ENCODE measurements at places on chromosomes 5 and 9.
A peak's percentile ranks its signal among the peaks of the same experiment; 100 is the strongest.

DNA sequence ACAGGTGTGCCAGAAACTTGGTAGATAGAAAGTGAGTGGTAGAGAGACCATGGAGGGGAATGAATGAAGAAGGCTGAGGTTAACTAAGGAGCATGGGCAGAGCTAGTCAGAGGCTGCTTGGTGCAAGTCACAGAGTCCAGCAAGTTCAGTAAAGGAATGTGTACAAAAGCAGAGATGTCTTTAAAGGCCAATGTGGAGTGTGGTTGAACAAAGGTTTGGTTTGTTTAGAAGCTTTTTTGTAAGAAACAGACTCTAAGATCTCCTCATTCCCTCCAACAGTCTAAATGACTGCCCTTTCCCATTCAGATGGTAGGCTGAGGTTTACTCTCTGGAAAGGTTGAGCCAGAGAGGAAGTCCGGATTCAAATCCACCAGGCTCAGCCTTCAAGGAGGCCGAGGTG is 84.2 kb downstream of the TNC start:
- peaks cover 4% of the 10 kb centered on the region for H3K27me3 ChIP-seq
- H3K4me1 ChIP-seq: peaks cover 16% of the 10 kb centered on the region
- no peak overlapping the region for H3K4me3 ChIP-seq
- H3K36me3 ChIP-seq: no peaks in the 10 kb centered on the region

DNA sequence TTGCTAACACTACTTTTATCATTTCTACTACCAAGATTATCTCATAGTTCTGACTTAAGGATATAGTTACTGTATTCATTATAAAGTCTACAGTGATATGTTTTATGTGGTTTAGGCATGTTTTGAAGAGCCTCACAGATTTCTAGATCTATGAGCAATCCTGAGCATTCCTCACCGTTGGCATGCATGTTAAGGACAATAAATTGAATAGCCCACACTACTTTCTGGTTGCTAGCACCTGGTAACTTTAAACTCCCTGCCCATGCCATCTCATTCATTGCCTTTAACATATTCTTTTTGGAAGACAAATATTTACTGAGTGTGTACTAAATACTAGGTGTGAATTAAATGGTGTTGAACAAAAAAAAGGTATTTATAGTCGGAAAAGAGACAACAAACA is 868.1 kb upstream of the CDH9 start:
- H3K27ac ChIP-seq: no peak overlapping the region
- no peaks in the 10 kb centered on the region for H3K36me3 ChIP-seq
- no peak overlapping the region for H3K4me3 ChIP-seq
- H3K4me1 ChIP-seq: no peaks in the 10 kb centered on the region
- no peaks in the 10 kb centered on the region for H3K27me3 ChIP-seq

- peaks cover 12% of the 10 kb centered on the region for H3K27me3 ChIP-seq
- no peak overlapping the region for H3K27ac ChIP-seq
- no peaks in the 10 kb centered on the region for H3K4me1 ChIP-seq
These were observed 69.4 kb upstream of the PANK3 start for GRCh38 chr5:168648576-168648975.

DNA sequence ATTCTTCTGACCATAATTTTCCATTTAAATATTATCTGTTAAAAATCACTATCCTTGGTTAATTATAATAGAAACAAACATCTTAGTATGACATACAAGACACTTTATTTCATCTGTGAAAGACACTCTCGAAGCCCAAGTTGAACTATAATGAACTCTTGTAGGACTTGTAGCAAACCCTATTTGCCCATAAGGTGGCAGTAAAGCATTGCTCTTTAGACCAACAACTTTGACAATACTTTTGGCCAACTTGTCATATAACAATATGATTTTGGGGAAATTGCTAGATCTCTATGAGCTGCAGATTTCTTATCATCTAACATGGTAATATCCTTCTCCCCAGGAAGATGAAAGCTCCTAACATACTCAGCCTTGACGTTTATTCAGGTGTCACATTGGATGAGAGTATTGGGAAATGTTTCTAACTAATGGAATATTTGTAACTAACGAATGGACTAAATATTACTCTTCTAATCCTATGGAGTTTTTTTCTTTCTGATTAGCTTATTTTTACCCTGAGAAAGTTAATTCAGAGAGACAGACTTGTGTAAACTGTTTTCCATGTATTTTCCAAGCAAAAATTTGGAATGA is 11.0 kb downstream of the SPINK14 start:
- peak; percentile 49 for ATAC-seq
- no peak overlapping the region for H3K27ac ChIP-seq
- no peaks in the 10 kb centered on the region for H3K36me3 ChIP-seq
- peaks cover 9% of the 10 kb centered on the region for H3K27me3 ChIP-seq
- no peaks in the 10 kb centered on the region for H3K4me1 ChIP-seq
- no peak overlapping the region for H3K4me3 ChIP-seq

DNA sequence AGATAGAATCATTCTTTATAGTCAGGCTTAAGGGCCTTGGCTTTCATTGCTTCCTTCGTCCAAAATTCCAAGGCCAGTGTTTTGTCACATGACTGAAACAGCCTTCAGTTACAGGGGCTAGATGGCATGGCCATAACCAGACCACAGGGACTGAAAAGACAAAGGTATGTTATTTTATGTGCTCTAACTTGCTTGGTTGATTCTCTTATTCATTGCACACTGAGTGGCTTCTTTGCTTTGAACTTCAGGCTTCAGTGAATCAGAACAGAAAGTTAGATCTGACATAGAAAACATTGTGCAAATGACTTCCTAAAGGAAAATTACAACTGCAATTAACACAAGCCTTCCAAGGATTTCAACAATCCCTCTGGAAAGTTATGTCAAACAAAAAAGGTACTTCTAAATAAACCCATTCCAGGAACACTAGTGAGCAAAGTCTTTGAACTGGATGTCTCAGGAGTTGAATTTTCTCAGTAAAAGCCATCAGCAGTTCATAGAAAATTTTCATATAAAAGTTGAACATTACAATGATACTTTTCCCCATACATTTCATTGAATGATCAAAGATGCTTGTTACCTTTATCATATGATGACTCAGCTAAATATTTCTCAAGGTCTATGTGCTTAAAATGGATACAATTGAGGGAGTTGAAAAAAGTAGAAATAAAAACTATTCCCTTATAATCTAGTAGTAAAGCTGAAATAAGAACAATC is 355.3 kb downstream of the TMEM232 start:
- H3K36me3 ChIP-seq: no peaks in the 10 kb centered on the region
- no peaks in the 10 kb centered on the region for H3K27me3 ChIP-seq
- no peaks in the 10 kb centered on the region for H3K4me1 ChIP-seq

DNA sequence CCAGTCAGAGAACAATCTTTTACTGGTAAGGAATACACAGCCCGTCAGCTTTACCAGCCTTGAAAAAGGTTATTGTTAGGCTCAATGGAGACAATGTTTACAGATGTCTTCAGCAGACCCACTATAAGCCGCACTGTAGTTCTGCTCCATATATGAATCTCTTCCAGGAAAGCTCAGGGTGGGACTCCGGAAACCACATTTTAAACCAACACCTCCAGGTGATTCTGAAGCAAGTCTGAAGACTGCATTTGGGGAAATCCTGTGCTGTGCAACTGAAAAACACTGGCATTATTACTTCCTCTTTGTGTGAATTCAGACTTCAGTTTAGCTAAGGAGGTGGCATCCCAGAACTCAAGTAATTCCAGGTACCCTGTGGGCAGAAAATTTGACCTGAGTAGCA is 3.5 kb downstream of the GZMK start:
- ATAC-seq: peak; percentile 85
- H3K27me3 ChIP-seq: no peaks in the 10 kb centered on the region
- H3K4me1 ChIP-seq: peaks cover 22% of the 10 kb centered on the region
- peak overlapping the region; percentile 73 for H3K27ac ChIP-seq
- peak overlapping the region; percentile 57 for H3K4me3 ChIP-seq

GRCh38 chr9:100662122-100662521 is 84.2 kb downstream of the CAVIN4 start:
- no peaks in the 10 kb centered on the region for H3K4me1 ChIP-seq
- H3K4me3 ChIP-seq: no peak overlapping the region
- peaks cover 7% of the 10 kb centered on the region for H3K27me3 ChIP-seq
- no peak for ATAC-seq

DNA sequence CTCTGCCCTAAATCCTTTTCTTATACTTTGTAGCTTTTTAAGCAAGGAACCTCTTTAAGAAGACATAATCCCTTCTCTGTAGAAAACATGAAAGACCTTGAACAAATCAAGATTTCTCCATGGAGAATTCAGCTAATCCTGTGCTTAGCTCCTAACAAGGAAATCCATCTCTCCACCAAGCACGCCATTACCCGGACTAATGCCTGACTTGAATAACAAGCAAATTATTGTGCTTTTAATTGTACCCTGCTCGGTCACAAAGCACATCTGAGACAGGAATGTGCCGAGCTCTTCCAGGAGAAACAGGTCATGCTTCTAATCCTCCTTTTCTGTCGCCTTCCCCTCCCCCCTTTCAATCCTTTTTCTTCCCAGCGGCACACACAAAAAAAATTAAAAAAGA is 141.3 kb downstream of the PSAT1 start:
- no peaks in the 10 kb centered on the region for H3K36me3 ChIP-seq
- no peak overlapping the region for H3K4me3 ChIP-seq

DNA sequence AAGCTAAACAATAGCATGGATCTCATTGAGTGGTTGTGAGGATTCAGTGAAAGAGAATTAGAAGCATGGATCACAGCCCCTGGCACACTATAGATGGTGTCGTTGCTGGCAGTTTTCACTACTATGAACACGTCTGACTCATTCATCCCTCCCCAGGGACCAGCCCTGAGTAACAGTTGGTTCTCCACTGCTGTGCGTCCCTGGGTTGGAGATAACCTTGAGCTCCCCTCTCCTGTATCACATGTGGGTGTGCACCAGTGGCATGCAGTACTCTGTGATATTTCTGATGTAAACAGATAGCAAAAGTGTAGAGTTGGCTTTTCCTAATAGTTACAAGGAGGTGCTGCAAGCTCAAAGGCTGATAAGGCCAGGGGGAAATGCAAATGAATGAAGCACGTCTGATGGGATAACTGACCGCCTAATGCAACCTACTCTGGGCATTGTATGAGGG is 8.8 kb upstream of the LCP2 start:
- peak overlapping the region; percentile 37 for H3K27ac ChIP-seq
- ATAC-seq: peak; percentile 64
- H3K36me3 ChIP-seq: no peaks in the 10 kb centered on the region
- no peak overlapping the region for H3K4me3 ChIP-seq

DNA sequence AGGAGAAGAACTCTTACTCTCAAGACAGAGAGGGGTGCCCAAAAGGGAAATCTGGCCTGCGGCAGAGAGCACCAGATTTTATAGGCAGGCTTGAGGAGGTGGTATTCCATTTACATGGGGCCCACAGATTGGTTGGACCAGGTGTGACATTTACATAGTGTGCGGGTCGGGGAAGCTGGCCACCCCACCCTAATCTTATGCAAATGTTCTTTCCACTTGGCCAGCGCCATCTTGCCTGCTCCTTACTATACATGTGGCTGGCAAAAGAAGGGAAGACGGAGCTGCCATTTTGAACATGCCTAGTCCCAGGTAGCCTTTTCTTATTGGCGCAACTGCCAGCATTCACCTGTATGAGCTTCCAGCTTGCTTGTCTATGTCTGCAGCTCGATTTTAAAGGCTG is 34.8 kb downstream of the PLEKHG4B start:
- no peaks in the 10 kb centered on the region for H3K36me3 ChIP-seq
- H3K27ac ChIP-seq: no peak overlapping the region
- no peaks in the 10 kb centered on the region for H3K4me1 ChIP-seq
- H3K4me3 ChIP-seq: no peak overlapping the region
- peaks cover 50% of the 10 kb centered on the region for H3K27me3 ChIP-seq

- peak; percentile 71 for ATAC-seq
- peak overlapping the region; percentile 56 for H3K4me3 ChIP-seq
- no peaks in the 10 kb centered on the region for H3K36me3 ChIP-seq
- H3K4me1 ChIP-seq: peaks cover 19% of the 10 kb centered on the region
- H3K27me3 ChIP-seq: no peaks in the 10 kb centered on the region
- peak overlapping the region; percentile 60 for H3K27ac ChIP-seq
These were observed 43.4 kb upstream of the TMC1 start for GRCh38 chr9:72477930-72478518.

DNA sequence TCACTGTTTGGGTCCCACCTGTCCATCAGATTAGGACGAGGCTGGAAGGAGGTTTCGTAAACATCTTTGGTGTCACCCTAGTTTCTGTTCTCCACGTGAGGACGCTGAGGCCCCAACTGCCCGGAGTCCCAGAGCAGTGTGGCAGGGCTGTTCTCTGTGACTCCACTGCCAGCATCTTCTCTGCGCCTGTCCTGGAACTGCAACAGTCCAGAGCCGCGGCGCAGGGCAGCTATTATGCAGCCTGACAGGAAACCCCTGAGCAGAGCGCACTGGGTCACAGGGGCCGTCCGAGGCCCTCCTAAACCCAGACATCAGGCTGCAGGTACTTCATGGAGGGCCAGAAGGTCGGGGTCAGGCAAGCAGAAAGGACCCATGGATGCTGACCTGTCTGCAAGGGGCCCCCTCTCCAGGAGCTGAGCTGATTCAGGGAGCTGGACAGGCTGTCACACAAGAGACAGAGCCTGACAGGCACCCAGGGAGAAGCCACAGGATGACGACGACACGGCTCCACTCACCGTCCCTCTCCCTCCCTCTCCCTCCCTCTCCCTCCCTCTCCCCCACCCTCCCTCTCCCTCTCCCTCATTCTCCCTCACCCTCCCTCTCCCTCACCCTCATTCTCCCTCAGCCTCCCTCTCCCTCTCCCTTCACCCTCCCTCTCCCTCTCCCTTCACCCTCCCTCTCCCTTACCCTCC is 31.7 kb downstream of the DBH start:
- H3K4me3 ChIP-seq: no peak overlapping the region
- no peak for ATAC-seq
- H3K4me1 ChIP-seq: no peaks in the 10 kb centered on the region
- H3K27me3 ChIP-seq: no peaks in the 10 kb centered on the region
- no peak overlapping the region for H3K27ac ChIP-seq

GRCh38 chr9:7358876-7359275 is 440.7 kb downstream of the DMAC1 start:
- H3K27me3 ChIP-seq: peaks cover 20% of the 10 kb centered on the region
- H3K36me3 ChIP-seq: no peaks in the 10 kb centered on the region
- H3K27ac ChIP-seq: no peak overlapping the region
- no peaks in the 10 kb centered on the region for H3K4me1 ChIP-seq

DNA sequence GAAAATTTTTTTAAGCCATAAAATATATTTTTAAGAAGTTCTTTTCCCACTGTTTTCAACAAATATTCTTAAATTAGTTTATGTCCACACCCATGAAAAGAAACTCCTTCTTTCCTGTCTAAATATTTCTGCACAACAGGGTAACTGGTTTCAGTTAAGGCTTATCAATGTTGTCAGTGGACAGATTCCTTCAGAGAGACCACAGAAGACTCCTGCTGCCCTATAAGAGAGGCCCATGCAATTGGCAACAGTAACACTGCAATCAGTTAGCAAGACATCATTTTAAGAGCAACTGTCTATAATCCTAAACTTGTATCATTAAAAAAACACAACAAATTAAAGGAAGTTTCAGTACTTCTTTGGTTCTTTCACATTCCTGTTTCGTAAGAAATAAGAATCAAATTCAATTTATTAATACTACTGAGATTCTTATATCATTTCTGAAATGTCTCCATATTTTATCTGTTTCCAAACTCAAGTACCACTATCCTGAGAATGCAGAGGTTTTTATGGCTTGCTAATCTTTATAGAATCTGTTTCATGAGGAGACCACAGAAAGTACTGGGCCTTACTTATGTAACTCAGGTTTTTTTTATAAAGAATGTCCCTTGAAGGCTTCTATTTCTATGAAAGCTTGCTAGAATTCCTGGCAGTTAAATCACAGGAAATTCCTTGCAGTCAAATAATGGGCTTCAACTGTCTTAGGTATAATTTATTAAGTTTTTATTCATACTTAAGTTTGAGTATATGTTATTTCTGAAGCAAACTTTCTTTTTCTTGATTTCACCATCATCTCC is 240.2 kb downstream of the RFX3 start:
- no peak for ATAC-seq
- H3K27ac ChIP-seq: no peak overlapping the region
- H3K27me3 ChIP-seq: no peaks in the 10 kb centered on the region
- H3K4me1 ChIP-seq: no peaks in the 10 kb centered on the region

Measured in activated T-helper 17 cell treated with anti-CD3 and anti-CD28 coated beads, Interleukin-2, amount 50 U/mL, for 72 hours (primary cell).